ENCODE measurements at places on chromosomes 2 and 18. TPM values are rescaled to one million over a fixed set of nuclear protein-coding genes. Genes with fewer than 3 reads are reported as not detected.

DNA sequence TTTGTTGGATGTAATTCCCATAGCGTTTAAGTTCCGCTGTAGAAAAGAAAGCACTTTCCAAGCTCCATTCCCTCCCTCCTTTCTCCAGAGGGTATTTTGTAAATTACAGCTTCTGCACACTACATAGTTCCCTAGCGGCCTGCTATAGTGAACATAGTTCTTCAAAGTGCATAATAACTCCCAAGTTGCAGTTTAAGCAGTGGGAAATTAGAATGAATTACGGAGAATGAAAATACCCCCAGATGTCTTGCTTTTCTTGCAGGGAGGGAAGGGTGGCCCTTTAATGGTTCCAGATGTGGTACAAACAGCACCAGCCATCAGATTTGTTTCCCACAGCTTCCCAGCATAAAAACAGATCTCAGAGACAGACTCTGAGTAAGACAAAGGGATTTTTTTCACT, 893.9 kb downstream of the SUCLG1 start:
- H3K4me3 ChIP-seq, result no peak overlapping the region
- DNase-seq, result no peak
- no peaks in the 10 kb centered on the region for H3K36me3 ChIP-seq
- no peak overlapping the region for H3K27ac ChIP-seq
- H3K27me3 ChIP-seq, result no peaks in the 10 kb centered on the region

DNA sequence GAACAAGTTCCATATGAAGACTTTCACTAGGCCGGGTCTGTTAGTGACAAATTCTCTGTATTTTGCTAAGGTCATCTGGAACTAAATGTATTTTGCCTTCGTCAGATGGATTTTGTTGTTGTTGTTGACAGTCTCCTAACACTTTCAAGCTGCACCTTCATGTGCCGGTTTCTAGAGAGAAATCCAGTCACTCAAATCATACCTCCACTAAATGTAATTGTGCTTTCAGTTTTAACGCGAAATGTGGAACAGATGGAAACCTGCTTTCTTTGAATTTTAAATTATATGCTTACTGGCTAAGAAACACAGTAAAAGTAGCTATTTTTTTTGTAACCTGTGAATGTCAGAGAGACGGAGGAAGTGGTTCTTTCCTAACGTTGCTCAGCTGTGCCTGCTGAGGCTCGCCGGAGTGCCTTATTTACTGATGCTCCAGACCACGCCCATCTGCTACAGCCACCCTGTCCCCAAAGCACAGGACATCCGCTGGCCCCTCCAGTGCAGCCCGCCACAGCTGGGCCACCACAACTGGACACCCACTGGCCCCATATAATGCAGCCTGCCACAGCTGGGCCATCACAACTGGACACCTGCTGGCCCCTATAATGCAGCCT, 134.7 kb downstream of the PXDN start:
- H3K4me1 ChIP-seq, result peaks cover 6% of the 10 kb centered on the region
- no peaks in the 10 kb centered on the region for H3K36me3 ChIP-seq
- H3K27me3 ChIP-seq, result peaks cover 5% of the 10 kb centered on the region
- no peak overlapping the region for H3K27ac ChIP-seq

GRCh38 chr18:22796113-22796512, 137.0 kb upstream of the RBBP8 start:
- no peak for DNase-seq
- no peak overlapping the region for H3K27ac ChIP-seq

DNA sequence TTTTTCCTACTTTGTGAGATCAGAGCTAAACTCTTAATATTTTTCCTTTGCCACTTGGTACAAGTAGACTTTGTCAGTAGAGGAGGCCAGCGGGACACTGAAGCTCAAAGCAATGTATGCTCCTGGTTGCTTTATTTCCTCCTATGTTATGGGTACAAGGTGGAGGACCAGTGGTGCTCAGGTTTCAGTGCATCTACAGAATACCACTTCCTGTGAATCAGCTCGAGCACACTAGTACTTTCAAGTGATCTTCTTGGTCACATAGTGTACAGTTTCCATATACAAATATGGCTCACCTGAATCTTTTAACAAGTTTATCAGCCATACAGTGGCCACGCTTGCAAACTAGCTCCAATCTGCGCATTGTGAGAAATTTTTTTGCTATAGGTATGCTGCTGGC, 1674.8 kb upstream of the TMEFF2 start:
- H3K27me3 ChIP-seq, result no peaks in the 10 kb centered on the region
- no peaks in the 10 kb centered on the region for H3K4me1 ChIP-seq
- H3K4me3 ChIP-seq, result no peak overlapping the region
- DNase-seq, result no peak
- no peaks in the 10 kb centered on the region for H3K36me3 ChIP-seq

DNA sequence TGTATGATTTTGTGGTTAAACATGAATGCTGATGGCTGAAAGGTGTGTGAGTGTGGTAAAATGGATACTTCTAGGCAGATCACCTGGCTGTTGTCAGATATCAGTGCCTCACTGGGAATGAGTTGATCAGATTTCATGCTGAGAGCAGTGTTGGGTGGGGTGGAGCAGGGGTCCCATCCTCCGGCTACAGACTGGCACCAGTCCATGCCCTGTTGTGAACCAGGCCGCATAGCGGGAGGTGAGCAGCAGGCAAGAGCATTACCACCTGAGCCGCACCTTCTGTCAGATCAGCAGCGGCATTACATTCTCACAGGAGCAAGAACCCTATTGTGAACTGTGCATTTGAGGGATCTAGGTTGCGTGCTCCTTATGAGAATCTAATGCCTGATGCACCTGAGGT, 78.7 kb downstream of the GLI2 start:
- H3K27me3 ChIP-seq, result peaks cover 2% of the 10 kb centered on the region
- no peak overlapping the region for H3K27ac ChIP-seq
- no peak for DNase-seq
- no peak overlapping the region for H3K4me3 ChIP-seq
- peaks cover 24% of the 10 kb centered on the region for H3K36me3 ChIP-seq

GRCh38 chr2:98480598-98480997, 35.9 kb downstream of the INPP4A start:
- no peaks in the 10 kb centered on the region for H3K27me3 ChIP-seq
- H3K4me1 ChIP-seq, result peaks cover 16% of the 10 kb centered on the region
- H3K4me3 ChIP-seq, result no peak overlapping the region

- no peak overlapping the region for H3K27ac ChIP-seq
- no peak for DNase-seq
- H3K27me3 ChIP-seq, result peaks cover 22% of the 10 kb centered on the region
- no peak overlapping the region for H3K4me3 ChIP-seq
These were observed 15.5 kb downstream of the NEURL3 start for GRCh38 chr2:96489663-96490062.

ALPI gene
- not detected for total RNA-seq

DNA sequence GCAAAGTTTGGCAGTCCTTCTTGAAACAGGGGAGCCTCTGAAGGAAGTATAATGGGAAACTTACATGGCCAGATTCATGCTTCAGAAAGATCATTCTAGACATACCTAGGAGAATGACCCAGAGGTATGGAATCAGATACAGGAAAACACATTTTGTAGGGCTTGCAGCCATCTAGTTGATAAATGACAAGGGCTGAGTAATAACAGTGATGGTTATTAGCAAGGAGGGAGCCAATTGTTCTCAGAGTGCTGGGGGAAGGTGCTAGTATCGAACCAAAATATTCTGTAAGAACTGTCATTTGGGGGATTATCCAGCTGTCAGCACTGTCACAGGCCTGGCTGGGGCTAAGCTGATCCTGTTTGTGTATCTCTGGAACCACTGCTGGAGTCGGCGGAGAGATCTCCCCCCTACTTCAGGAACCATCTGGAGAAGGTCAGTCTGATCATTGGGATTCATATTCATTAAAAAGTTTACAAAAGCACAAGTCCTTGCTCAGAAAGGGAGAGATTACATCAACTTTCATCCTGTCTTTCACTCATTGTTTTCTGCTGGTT, 113.8 kb upstream of the THSD7B start:
- H3K27ac ChIP-seq, result no peak overlapping the region
- no peak overlapping the region for H3K4me3 ChIP-seq
- no peaks in the 10 kb centered on the region for H3K36me3 ChIP-seq
- no peaks in the 10 kb centered on the region for H3K27me3 ChIP-seq
- no peak for DNase-seq

CYP27C1 gene
- 0.05 TPM for total RNA-seq

- no peak overlapping the region for H3K27ac ChIP-seq
- peaks cover 15% of the 10 kb centered on the region for H3K27me3 ChIP-seq
- DNase-seq, result no peak
- peaks cover 26% of the 10 kb centered on the region for H3K36me3 ChIP-seq
These were observed 16.4 kb downstream of the TMEM18 start for GRCh38 chr2:660586-661359.

- peak overlapping the region; percentile 99 for H3K4me3 ChIP-seq
- DNase-seq, result no peak
- no peak overlapping the region for H3K27ac ChIP-seq
- H3K4me1 ChIP-seq, result peaks cover 39% of the 10 kb centered on the region
These were observed 3.6 kb downstream of the COL5A2 start for GRCh38 chr2:189175869-189176433.

CDH2 gene
- total RNA-seq, result 194 TPM

LYG2 gene
- not detected for total RNA-seq

B3GNT7 gene
- 0.12 TPM for total RNA-seq

DNA sequence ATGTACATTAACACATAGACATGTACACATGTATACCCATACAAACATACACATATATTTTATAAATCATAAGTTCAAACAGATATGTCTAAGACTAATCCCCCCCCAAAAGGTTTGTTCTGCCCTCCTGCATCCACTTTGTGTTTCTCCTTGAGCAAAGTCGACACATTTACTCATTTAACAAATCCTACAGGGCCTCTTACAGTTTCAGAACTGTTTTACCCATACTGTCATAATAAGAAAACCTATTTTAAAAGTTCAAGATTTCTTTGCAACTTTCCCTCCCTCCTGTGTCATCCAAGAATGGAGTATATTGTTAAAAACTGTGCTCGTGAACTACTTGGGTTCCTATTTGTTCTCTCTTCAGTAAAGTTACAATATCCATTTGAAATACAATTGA, 166.7 kb downstream of the L3MBTL4 start:
- no peak for DNase-seq
- no peak overlapping the region for H3K4me3 ChIP-seq
- H3K27me3 ChIP-seq, result no peaks in the 10 kb centered on the region
- H3K4me1 ChIP-seq, result no peaks in the 10 kb centered on the region
- no peak overlapping the region for H3K27ac ChIP-seq

- no peak overlapping the region for H3K27ac ChIP-seq
- H3K4me3 ChIP-seq, result no peak overlapping the region
- H3K36me3 ChIP-seq, result no peaks in the 10 kb centered on the region
- H3K27me3 ChIP-seq, result peaks cover 1% of the 10 kb centered on the region
These were observed 48.7 kb downstream of the LYPD1 start for GRCh38 chr2:132621131-132621875.
